Fibroblast of the conjunctiva (primary cell): ENCODE measurements at places on chromosomes 7 and 10.

- DNase-seq: no peak
Measured at GRCh38 chr7:26964156-26964808, 99.9 kb upstream of the SKAP2 start.

- DNase-seq: no peak
Measured at GRCh38 chr10:80290474-80291220, 1.2 kb upstream of the MAT1A start.

DNA sequence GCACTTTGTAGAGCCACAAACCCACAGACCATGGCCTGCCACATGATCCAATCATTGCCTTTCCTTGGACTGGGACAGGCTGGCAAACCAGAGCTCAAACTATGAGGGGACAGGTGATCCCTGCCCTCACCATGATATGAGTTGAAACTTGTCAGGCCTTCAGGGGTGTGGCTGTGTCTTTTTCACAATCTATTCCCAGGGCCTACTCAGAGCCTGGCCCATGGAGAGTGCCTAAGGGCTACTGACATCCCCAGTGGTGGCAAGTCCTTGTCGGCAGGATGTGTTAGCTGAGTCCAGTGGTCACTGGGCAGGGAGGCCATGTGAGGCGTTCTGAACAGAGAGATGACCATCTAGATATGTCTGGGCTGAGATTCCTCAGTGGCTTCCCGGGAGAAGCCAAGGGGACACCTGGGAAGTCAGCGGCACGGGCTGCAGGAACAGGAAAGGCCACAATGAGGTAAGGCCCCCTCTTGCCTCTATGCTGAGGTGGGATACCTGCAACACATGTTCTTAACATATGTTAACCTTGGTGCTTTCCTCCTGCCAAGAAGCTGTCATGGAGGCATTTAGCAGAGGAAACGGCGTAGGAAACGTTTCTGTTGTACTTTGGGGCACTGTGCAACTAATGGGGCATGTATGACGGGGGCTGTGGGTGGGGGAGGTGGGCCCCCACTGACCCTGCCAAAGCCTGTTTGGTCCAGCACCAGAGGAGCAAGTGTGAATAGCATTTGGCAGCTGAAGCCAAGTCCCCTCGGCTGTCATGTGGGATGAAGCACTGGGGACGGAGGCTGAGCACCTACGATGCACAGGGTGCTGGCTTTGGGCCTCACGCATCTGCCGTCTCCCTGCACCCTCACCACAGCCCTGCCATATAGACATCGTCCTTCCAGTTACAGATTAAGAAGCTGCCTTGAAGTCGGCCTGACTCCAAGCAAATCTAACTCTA is 384.0 kb downstream of the RPS24 start:
- DNase-seq: no peak

DNA sequence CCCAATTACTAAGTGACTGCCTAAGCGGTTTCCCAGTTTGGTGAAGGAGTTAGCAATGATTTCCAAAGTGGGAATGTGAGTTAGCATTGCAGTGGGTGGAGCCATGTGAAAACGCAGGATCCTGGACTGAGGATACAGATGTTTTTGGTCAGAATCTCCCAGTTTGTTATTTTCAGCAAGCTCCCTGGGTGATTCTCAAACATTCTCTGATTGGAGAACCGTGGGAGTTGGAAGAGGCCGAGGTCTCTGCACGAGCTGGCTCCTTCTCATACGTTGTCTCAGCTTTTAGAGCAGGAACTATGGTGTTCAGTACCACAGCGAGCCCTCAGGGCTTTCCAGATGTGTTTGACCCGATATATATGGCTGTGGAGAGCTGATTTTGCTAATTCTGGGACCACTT is 396.5 kb upstream of the NPVF start:
- peak; percentile 42 for DNase-seq
